Activated CD4-positive, alpha-beta T cell treated with anti-CD3 and anti-CD28 coated beads, Interleukin-2, amount 10 ng/mL, durations not matched to agents 24 days and 14 days (primary cell): ENCODE measurements at places on chromosomes 1 and 21. TPM values are rescaled to one million over a fixed set of nuclear protein-coding genes. Genes with fewer than 3 reads are reported as not detected.

The SPRR1B gene
- not detected in 2 replicates for total RNA-seq

The CHD5 gene
- total RNA-seq = 0.59 and 0.63 TPM in 2 replicates

The PCP4 gene
- total RNA-seq = not detected in 2 replicates

The PDZK1IP1 gene
- total RNA-seq = not detected in 2 replicates

The MANEAL gene
- 2.7 and 3.1 TPM in 2 replicates for total RNA-seq

The LCE6A gene
- not detected in 2 replicates for total RNA-seq

The TRPM2 gene
- 9.1 and 9.8 TPM in 2 replicates for total RNA-seq

The ZNF695 gene
- 0.65 and 0.95 TPM in 2 replicates for total RNA-seq

The UTP25 gene
- total RNA-seq = 17.2 and 17.6 TPM in 2 replicates

The RGS5 gene
- total RNA-seq = 0.95 and 2.8 TPM in 2 replicates

DNA sequence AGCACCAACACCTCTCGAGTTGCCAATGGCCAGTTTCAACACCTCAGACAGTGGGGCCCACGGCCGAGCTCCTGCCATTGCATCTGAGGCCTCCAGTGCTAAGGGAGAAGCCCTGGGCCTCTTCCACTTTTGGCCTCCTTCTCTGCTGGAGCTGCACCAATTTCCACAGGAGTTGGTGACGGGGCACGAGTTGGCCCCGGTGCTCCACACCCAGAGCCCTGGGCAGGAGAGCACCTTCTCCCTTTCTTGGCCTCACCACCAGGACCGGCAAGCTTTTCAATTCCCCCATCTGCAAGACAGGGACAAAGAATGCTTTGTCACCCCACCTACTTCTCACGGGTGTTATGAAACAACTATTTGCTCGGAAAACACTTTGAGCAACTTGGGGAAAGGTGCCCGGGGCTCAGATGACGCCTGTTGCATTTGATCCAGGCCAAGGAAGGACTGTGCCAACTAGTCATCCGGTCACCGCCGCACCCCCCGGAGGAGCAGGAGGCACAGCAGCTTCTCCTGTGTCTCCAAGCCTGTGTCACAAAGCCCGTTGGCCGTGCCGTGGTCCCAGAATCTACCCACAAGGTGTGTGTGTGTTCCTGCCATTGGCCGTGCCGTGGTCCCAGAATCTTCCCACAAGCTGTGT lies 55.2 kb downstream of the TOMM20 start:
- H3K27ac ChIP-seq = peak overlapping the region; percentile 100
- no peak overlapping the region for H3K4me3 ChIP-seq
- H3K36me3 ChIP-seq = peaks cover 2% of the 10 kb centered on the region
- H3K4me1 ChIP-seq = peaks cover 32% of the 10 kb centered on the region
- no peak for DNase-seq

DNA sequence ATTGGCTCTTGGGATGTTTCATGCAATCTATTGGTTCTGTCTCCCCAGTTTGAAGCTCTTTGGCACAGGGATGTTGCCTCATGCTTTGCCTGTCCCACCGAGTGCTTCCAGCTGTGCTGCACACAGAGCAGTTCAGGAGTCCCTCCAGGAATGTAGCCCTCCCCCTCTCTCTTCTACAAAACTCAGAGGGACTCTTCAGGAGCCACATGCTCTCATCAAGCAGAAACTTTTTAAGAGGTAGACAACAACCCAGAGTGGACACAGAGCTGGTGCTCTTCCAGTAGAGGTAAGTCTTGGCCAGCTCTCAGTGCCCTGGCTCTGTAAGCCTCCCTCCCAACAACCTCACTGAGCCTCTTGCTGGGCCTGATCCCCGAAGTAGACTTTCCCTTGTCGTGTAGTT lies 11.6 kb upstream of the ZNF697 start:
- peaks cover 27% of the 10 kb centered on the region for H3K27me3 ChIP-seq
- peaks cover 15% of the 10 kb centered on the region for H3K4me1 ChIP-seq
- no peak overlapping the region for H3K4me3 ChIP-seq
- no peaks in the 10 kb centered on the region for H3K36me3 ChIP-seq

DNA sequence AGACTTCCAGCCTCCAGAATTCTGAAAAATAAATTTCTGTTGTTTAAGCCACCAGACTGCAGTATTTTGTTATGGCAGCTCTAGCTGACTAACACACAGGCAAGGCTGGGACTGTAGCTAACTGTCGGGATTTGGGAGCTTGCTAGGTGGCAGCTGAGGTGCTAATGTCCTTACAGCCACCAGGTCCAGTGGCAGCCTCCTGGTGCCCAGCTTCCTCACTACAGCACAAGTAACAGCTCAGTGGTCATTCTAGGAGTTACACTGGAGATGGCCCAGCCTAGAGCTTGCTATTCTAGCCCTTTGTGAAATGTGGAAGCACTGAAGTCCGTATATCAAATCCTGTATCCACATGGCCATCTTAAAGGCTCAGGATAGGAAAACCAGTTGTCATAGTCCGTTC lies 4.3 kb upstream of the C1orf115 start:
- H3K27ac ChIP-seq = no peak overlapping the region
- DNase-seq = no peak
- H3K27me3 ChIP-seq = peaks cover 6% of the 10 kb centered on the region
- no peak overlapping the region for H3K4me3 ChIP-seq
- peaks cover 4% of the 10 kb centered on the region for H3K4me1 ChIP-seq
- H3K36me3 ChIP-seq = no peaks in the 10 kb centered on the region

DNA sequence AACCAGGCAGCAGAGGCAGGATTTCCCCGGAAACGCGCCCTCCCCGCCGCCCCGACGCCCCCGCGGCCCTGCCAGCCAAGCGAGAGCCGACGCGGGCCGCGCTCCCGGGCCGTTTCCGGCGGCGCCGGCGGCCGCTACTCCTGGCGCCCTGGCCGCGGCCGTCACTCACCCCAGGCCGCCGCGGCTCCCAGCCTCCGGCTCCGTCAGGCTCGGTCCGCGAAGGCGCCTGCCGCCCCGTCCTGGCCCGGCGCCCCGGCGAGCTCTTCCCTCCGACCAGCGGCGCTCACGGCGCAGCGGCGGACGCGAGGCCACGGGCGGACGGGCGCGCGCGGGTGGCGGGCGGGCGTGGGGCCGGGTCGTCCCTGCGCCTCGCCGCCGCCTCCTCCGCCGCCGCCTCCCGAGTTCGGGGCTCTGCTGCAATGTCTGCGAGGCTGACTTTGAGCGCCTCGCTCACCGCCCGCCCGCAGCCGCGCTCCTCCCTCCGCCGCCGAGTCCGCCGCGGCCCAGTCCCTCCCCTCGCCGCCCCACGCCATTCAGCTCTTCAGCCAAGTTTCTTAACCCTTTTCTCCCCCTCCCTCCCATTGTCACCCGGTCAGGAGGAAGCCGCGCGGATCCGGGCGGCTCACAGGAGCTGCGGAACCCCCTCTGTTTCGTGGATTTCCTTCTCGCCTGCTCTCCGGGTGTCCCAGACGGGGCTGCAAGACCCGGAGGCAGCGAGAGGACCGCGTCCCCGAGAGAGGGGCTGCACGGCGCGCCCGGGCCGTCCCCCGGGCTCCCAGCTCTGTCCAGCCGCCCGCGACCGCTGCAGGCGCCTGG lies at the start of gene NRIP1:
Gene NRIP1, minus strand, starts transcription at position 425 of the 816 bp plus-strand sequence. CDS start 96,808 bp downstream, outside the sequence.
- peak within 1 kb of the TSS; percentile 95 for H3K4me3 ChIP-seq
- peak; percentile 95 for DNase-seq
- peaks cover 28% of the 10 kb centered on the region for H3K27me3 ChIP-seq
- peak within 1 kb of the TSS; percentile 95 for H3K27ac ChIP-seq

GRCh38 chr1:114131526-114132220 lies 22.0 kb downstream of the SYT6 start:
- no peaks in the 10 kb centered on the region for H3K36me3 ChIP-seq
- H3K27me3 ChIP-seq = peaks cover 17% of the 10 kb centered on the region
- peaks cover 5% of the 10 kb centered on the region for H3K4me1 ChIP-seq
- no peak overlapping the region for H3K4me3 ChIP-seq

DNA sequence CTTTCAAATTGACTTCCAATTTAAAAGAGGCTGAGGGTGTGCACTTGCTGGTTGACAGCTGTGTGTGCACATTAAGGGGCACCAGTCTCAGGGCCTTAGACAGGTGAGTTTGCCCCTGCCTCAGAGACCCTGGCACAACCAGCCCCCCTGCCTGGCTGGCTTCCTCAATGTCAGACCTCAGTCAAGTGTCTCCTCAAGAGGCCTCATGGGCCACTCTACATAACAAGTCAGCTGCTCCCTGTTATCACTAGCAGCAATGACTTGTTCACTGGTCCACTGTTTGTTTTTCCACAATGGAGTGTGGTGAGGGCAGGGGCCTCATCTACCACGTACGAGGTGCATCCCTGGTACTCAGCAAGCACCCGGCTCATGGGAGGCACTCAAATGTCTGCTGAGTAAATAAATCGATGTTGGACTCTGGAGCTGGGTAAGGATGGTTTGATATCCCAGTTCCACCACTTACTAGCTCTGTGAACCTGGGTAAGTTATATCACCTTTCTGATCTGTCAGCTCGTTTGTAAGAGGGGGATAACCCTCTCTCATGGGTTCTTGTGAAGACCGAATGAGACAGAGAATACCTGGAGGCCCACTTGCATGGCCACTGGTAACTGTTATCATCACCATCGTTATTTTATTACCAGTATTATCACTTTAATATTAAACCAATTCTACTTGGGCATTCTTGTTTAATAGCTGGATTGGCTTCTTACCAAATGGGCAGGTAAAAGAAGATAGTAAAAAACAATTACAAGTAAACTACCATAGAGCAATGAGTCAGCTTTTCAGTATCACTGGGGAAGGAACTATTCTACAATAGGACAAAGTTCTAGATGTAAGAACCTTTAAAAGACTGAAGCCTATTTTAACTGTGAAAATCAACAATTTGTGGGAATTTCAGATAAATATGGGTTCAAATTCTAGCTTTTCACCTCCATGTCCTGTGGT lies 64.6 kb downstream of the SLC66A1 start:
- H3K4me1 ChIP-seq = peaks cover 14% of the 10 kb centered on the region
- no peak overlapping the region for H3K4me3 ChIP-seq
- H3K27ac ChIP-seq = no peak overlapping the region
- DNase-seq = no peak

- no peaks in the 10 kb centered on the region for H3K27me3 ChIP-seq
- DNase-seq = peak; percentile 52
- no peaks in the 10 kb centered on the region for H3K36me3 ChIP-seq
- no peak overlapping the region for H3K4me3 ChIP-seq
- H3K4me1 ChIP-seq = no peaks in the 10 kb centered on the region
- H3K27ac ChIP-seq = no peak overlapping the region
Measured at GRCh38 chr1:234782105-234782751, 172.2 kb upstream of the IRF2BP2 start.

DNA sequence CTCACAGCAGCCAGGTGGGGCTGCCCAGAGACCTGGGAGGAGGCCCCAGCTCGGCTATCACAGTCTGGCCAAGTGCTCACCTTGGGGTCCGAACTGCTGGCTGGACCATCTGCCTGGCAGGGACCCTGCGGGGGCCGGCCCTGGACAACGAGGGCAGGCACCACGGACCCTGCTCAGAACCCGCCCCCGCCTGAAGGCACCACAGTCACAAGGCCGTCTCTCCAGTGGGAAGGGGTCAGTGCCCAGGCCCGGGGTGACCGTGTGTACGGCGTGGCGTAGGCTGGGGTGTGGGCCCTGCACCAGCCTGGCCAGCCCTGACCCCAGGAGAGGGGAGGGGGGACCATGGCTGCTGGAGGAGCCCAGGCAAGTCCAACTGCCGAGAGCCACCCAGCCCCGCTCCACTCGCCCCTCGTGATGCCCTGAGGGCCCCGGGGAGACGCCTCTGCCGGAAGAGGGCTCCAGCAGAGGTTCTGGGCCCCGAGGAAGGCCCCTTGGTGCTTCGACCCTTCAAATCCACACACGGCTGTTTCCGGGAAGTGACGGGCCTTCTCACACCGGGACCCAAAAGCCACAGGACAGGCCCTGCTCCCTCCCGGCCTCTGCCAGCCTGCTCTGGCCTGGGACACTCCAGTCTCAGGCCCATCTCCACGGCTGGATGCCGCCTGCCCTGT lies 11.2 kb upstream of the RNF223 start:
- no peak overlapping the region for H3K4me3 ChIP-seq
- H3K4me1 ChIP-seq = no peaks in the 10 kb centered on the region
- H3K36me3 ChIP-seq = no peaks in the 10 kb centered on the region
- no peak overlapping the region for H3K27ac ChIP-seq
- H3K27me3 ChIP-seq = no peaks in the 10 kb centered on the region

- no peak overlapping the region for H3K27ac ChIP-seq
- peaks cover 36% of the 10 kb centered on the region for H3K27me3 ChIP-seq
Measured at GRCh38 chr21:20998456-20998789, 214 bp downstream of the NCAM2 start.

GRCh38 chr1:89637496-89637895 lies 4.6 kb downstream of the LRRC8C start:
- peak overlapping the region; percentile 51 for H3K4me3 ChIP-seq
- H3K27me3 ChIP-seq = no peaks in the 10 kb centered on the region
- peaks cover 51% of the 10 kb centered on the region for H3K4me1 ChIP-seq
- H3K36me3 ChIP-seq = peaks cover 55% of the 10 kb centered on the region

GRCh38 chr1:205377355-205377754 lies 20.6 kb upstream of the KLHDC8A start:
- H3K36me3 ChIP-seq = no peaks in the 10 kb centered on the region
- H3K27me3 ChIP-seq = peaks cover 37% of the 10 kb centered on the region
- no peak overlapping the region for H3K27ac ChIP-seq
- H3K4me1 ChIP-seq = peaks cover 11% of the 10 kb centered on the region

DNA sequence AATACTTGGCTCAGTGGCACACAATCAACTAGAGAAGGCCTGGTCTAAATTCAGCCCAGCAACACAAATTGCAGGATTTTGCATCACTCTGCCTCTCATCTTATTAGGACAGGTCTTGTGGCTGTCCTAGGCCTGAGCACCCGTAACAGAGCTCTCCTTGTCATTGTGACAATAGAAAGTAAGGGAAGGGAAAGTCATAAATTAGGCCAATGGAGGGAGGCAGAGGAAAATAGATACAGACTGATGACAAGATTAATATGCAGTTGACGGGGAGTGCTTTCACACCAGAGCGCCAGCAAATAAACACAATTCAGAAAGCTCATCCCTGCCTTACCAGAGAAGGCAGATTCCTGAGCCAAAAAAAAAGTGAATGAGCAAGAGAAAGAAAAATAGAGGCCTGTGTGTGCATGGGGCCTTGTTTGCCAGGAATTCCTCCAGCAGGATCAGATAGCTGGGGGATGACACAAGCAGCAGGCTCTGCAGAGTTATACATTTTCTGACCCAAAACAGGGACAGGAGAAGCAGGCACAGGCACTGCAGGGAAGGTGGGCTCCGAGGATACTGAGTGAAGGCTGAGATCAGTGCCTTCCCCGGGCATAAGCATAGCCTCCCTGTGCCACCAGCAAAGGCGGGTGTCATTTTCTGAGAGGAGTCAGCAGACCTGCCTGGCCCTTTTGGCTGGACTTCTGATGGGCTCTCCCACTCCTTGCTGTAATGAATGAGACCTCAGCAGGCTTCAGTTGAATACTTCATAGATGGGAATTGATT lies 110.0 kb upstream of the SPAG17 start:
- H3K27me3 ChIP-seq = no peaks in the 10 kb centered on the region
- no peaks in the 10 kb centered on the region for H3K36me3 ChIP-seq
- no peak for DNase-seq
- no peak overlapping the region for H3K4me3 ChIP-seq
- H3K4me1 ChIP-seq = no peaks in the 10 kb centered on the region
- H3K27ac ChIP-seq = no peak overlapping the region
